ENCODE measurements at places on chromosomes 5 and 9. TPM values are rescaled to one million over a fixed set of nuclear protein-coding genes. Genes with fewer than 3 reads are reported as not detected.
A peak's percentile ranks its signal among the peaks of the same experiment; 100 is the strongest.

DNA sequence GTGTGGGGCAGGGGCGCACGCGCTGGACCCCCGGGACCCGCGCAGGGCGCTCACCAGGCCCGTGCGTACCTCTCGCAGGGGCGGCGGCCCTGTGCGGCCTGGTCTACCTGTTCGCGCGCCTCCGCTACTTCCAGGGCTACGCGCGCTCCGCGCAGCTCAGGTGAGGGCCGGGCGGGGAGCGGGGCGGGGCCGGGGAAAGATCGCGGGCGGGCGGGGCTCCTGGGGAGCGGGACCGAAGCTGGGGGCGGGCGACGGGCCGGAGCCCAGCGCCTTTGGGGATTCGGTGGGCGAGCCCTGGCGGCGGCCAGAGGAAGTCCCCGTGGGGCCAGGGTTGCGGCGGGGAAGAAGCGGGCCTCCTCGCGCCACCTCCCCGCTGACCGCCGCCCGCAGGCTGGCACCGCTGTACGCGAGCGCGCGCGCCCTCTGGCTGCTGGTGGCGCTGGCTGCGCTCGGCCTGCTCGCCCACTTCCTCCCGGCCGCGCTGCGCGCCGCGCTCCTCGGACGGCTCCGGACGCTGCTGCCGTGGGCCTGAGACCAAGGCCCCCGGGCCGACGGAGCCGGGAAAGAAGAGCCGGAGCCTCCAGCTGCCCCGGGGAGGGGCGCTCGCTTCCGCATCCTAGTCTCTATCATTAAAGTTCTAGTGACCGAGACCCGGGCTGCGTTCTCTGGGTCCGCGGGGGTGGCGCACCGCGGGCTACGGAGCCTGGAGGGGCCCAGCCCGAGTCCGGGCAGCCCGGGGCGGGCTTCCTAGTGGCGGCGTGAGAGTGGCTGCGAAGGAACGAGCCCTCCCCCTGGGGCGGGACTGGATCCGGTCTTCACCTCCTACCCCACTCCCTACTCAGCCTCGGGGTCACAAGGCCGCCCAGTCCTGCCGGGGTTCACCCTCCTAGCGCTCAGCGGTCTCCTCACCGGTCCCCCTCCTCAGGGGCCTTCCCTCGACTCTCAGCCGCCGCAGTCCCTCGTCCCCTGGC is 2.4 kb downstream of the LTC4S start:
- peak; percentile 81 for DNase-seq

DNA sequence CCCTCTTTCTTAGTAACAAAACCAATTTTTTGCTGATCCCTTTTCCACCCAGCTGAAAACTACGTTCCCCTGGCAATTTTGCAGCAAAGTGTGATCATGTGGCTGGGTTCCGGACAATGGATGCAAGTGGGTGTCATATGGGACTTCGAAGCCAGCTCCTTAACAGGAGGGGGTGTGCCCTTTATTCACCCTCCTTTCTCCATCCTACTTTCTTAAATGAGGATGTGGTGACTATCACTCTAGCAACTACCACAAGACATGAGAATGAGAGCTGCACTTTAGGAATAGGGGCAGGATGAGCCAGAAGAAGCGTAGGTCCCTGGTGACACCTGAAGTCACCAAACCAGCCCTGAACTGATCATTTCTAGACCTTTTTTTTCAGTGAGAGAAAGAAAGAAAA is 58.9 kb downstream of the IRF1 start:
- DNase-seq: no peak

Gene PCDHB8
- total RNA-seq: 8.6 TPM

- DNase-seq: no peak
These were observed 43.3 kb downstream of the ZNF618 start for GRCh38 chr9:113919382-113919781.

GRCh38 chr5:154806176-154806575 is 44.2 kb downstream of the FAXDC2 start:
- DNase-seq: no peak

- DNase-seq: no peak
These were observed 97.3 kb downstream of the MUSK start for GRCh38 chr9:110765926-110766325.

Gene GIN1
- 19.3 TPM for total RNA-seq

Gene DMXL1
- total RNA-seq: 120 TPM

GRCh38 chr5:152987131-152987530 is 503.3 kb upstream of the GRIA1 start:
- DNase-seq: no peak

All from occipital lobe (tissue), 3 donors.